Natural killer cell (primary cell): ENCODE measurements at places on chromosomes 4 and X.

DNA sequence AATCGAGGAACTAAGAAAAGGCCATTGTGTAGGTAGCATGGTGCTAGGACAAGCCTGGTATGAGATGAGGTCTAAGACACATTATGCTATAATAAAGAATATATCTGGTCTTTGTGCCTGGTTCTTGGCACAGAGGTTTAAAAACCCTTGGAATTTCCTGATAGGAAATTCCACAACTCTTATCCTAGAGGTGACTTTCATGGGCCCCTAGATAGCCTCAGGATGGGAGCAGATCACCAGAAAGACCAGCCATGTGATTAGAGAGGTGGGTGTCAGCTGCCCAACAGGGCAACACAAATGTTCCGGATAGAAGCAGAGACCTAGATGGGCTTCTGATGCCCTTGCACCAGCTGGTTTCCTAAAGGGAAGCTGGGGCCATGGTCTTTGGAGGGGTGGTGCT, 107.2 kb downstream of the SCD5 start:
- no peak for DNase-seq

DNA sequence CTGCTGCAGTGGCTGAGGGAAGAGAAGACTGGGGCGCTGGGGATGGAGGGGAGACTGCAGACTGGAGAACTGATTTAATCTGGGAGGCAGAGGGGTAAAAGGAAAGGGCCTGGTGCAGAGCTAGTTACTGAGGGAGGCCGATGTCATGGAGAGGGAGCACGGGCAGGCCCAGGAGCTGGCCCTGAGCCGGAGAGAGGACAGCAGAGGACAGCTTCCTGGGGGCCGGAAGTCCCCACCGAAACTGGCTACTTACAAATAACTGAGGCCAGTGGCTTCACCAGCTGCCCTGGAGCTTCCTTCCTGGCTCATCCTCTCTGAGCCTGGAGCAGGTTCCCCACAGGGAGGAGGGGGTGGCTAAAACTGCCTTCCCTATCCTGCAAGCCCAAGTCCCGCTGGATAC, 26.9 kb downstream of the NSG1 start:
- DNase-seq, result no peak

- no peak for DNase-seq
Measured at GRCh38 chr4:52535793-52536192, 123.3 kb downstream of the USP46 start.

DNA sequence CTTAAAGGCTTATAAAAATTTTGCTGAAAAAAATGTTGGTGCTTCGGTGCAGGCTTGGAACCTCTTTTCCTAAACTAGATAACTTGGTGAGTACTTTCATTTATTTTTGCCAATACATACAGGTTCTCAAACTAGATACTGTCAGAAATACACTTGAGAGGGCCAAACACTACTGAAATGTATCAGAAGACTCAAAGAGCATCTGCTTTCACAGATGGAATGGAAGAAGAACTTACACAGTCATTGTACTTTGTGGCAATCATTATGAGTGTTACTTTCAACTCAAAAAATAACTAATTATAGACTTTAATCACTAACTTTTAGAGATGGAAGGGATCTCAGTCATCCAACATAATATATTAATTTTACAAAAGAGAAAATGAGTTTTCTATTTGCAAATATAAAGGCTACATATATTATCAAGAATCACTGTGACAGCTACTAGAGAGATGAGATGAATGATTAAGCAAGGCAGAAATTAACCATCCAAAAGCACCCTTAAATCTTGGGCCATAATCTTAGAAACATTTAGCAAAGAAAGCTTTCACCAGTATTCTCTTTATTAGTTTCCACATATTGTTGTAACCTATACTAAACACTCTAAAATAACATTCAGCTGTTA, 1.0 kb downstream of the ENAM start:
- DNase-seq, result no peak

DNA sequence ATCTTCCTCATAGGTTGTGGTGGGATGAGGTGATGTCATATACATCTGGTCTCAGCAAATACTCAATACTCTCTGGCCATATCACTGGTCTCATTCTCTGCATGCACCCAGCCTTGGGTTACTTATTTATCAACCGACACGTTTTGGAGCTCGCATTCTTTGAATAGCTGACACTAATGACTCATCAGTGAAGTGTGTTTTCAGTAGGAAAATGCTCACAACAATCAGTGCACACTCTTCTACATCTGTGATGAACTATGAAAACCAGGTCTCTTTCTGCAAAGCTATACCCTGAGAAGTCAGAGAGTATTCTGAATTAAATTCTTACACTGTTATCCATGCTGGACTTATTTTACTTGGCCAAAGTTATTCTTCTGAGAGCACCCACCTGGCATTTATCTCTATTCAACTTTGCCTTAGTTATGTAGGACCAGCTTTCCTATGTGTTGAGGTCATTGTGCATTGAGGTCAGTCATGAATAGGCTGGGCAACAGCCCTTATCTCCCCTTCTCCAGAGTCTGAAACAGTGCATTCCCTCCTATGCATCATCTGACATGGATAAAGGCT, 58.7 kb upstream of the DHX15 start:
- DNase-seq, result no peak

- DNase-seq, result no peak
Measured at GRCh38 chrX:72392042-72392441, 86.3 kb upstream of the CITED1 start.

GRCh38 chr4:61501812-61502211, 301.7 kb downstream of the ADGRL3 start:
- DNase-seq, result no peak

DNA sequence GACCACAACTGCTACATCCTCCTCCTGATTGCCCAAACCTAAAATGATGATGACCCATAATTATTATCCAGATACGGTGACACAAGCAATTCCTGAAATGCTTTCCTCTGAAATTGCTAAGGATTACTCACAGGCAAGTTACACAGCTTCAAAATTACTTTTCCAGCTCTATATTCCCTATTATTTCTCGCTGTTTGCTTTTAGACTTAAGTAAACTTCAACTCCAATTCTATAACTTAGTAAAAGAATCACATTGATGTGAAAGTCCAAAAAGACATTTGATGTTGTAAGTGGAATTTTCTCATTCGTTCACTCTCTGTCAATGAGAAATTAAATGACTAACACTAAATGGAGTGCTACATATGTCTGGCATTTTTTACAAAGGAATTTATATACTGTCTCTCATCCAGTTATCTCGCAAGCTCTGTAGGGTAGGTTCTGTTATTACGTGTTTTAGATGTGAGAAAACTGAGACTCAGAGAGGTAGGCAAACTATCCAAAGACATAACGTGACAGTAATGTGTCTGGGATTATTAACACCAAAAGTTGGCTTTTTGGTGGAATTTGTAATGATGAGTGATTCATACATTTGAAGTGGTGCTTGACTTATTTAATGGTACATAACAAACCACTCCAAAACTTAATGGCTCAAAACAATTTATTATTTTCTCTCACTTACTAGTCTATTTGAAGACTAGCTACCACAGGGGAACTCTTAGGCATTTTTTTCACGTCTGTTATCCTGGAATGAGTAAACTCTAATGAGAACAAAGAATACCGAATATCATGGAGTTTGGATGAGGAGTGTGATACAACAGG, 31.5 kb downstream of the PALLD start:
- no peak for DNase-seq

GRCh38 chrX:45986081-45986480, 559.1 kb downstream of the ZNF674 start:
- DNase-seq, result no peak

DNA sequence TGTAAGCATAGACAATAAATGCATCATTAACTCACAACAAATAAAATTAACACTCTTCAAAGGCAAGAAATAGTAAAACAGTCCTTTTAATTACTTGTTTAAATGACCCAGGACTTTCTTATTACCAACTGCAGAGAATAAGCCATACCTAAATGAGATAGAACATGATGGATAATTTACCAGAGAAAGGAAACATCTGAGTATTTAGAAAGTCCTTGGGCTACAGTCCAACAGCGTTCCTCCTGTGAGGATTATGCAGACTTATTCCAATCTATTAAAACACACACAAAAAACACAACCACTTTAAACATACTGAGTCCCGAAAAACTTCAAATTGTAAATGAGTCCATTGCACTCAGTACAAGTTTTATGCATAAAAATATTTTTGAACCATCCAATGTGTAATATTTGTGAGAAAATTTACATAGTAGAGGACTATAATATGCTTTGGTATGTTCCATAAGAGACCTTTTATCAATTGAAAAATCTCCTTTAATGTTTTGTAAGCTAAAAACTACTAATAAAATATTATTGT, 129.2 kb downstream of the NR3C2 start:
- no peak for DNase-seq
